Cortex of kidney (tissue), 1 donor: ENCODE measurements at places on chromosomes 5 and 9.

DNA sequence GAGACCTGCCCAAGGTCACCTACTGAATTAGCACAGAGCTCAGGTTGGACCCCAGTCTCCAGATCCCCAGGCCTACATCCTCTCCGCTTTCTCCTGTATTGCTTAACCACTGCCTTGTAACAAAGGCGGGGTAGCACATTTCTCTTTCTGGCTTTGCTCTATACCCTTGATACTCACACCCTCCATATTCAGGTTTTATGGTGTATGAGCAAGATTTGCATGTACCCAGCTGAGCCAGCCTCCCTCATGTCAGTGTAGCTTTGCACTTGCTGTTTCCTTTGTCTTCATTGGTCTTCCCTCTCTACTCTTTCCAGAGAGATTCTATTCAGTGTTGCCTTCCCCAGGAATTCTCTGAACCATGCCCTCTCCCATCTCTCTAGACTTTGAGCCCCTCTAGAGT is 19.6 kb upstream of the ZCCHC7 start:
- DNase-seq: no peak

GRCh38 chr5:6714226-6715041 is 1.2 kb downstream of the TENT4A start:
- DNase-seq: no peak

DNA sequence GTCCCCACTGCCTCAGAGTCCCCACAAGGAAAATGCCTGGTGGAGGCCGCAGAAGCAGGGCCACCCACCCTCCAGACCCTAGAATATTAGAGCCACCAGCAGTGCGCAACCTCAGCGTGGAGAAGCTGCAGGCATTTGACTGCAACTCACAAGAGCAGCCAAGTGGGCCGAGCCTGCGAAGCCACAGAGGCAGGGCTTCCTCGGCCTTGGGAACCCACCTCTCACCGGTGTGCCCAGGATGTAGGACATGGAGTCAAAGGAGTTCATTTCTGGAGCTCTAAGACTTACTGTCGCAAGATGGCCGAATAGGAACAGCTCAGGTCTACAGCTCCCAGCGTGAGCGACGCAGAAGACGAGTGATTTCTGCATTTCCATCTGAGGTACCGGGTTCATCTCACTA is 397.9 kb upstream of the PIK3R1 start:
- no peak for DNase-seq

DNA sequence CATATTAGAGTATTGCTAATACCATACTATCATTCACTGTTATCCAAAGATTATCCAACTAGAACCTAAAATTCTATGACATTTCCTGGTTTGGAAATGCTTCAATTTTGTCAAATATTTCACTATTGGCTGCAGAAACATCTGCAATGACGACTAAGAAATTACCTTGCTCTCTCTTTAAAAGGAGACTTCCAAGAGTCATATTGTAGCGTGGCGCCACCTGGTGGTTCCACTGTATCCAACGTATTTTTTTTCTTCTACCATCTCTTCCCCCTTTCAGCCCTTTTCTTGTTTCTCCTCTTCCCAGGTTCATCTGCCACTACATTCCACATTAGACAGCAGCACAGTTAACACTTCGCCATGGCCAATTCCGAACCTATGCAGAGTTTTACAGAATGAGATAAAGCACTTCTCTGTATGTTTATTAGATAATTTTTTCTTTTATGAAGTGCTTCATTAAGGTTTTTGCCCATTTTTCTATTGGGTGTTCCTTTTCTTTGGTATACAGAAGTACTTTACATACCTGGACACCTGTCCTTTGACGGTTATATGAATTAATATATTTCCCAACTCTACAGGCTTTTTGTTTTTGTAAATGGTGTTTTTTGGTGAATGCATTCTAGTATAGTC is 153.5 kb downstream of the CDC42SE2 start:
- DNase-seq: no peak

GRCh38 chr5:83145241-83145640 is 67.9 kb downstream of the XRCC4 start:
- DNase-seq: no peak
